ENCODE measurements at places on chromosomes 6 and 20.

- DNase-seq = no peak
These were observed 136.2 kb upstream of the INSM1 start for GRCh38 chr20:20231528-20232298.

DNA sequence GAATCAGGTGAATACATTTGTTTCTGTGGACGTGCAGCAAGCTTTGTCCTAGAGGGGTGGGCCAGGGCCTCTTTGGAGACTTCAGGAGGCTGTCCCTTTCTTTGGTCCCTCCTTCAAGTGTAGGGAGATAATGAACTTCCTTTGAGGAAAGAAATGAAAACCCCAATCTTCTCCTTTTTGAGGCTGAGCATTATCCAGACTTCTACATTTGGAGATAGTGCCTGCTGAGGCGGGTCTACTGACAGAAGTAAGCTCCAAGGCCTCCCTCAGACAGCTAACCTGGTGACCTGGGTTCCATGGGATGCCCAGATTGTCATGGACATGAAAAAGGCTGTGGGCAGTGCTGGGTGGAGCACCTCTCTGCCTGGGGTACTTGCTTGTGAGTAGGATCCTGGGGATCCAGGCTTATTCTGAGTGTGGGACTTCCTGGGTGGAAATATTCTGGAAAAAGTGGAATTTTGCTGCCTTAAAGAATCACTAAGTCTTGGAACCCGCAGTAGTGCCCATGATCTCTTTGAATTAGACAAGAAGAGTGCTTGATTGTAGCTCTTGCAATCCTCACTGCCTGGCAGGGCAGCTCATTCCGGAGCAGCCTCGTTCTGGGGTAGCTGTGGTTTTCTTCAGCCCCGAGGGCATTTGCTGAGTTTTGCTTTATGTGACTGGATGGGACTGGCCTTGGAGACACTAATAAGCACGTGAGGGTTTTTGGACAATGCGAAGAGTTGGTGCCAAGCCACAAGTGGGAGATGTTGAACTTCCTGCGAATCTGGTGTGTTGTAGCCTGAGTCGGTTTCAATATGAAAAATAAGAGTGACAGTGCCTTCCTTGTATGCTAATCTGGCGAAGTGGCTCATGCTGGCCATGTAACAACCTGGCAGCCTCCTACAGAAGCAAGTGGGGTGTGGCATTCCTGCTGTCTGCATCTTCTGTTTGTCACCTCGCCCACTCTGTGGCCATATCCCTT is 28.1 kb downstream of the SNRNP48 start:
- DNase-seq = no peak

- DNase-seq = no peak
These were observed 39.4 kb upstream of the ARMH2 start for GRCh38 chr6:24838081-24838480.

- DNase-seq = no peak
These were observed 21.4 kb upstream of the CARMIL1 start for GRCh38 chr6:25257686-25258348.

GRCh38 chr6:25630508-25631278 is 21.3 kb upstream of the SCGN start:
- no peak for DNase-seq

GRCh38 chr6:46917002-46917545 is 4.7 kb downstream of the ADGRF5 start:
- DNase-seq = no peak

DNA sequence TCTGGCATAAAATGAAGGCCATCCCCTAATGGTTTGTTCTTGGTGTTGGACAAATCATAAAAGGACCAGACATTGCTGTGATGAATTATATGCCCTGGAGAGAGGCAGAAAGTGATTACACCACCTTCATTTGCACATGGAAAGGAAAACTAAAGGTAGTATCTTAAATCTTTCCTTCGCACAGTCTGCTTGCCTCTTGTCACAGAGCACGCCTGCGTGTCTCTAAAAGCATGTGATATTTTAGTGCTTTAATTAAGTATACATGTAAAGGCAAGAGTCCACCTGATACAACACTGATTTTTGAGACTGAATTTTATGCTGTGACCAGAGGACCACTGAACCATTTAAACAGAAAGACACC is 28.8 kb upstream of the PLAGL1 start:
- DNase-seq = no peak

All from stimulated activated CD4-positive, alpha-beta T cell treated with anti-CD3 and anti-CD28 coated beads, Interleukin-15, amount 100 ng/mL, for 1 hour (primary cell).